Tibial artery (tissue), 4 donors: ENCODE measurements at places on chromosomes 6 and 20.

DNA sequence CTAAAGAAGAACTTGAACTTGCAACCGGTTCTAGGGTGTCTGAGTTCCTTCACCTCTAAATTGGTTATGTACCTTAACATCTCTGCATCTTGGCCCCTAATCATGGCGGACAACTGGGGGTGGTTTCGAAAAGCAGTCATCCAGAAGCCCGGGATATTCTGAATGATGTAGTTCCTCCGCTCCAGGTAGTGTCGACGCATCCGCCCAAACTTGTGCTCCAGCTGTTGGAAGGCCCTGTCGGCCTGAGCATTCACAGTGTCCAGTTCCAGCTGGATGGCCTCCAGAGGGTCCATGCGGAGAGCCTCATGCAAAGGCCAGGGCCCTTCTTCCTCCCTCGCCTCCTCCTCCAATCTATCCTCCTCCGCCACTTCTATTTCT is 887 bp downstream of the TSPYL1 start:
- DNase-seq = peak; percentile 79
- peaks cover 15% of the 10 kb centered on the region for H3K36me3 ChIP-seq
- H3K4me1 ChIP-seq = no peaks in the 10 kb centered on the region
- H3K27ac ChIP-seq = peak overlapping the region; percentile 99
- peak overlapping the region; percentile 85 for H3K4me3 ChIP-seq

GRCh38 chr20:62560162-62560561 is 82.1 kb upstream of the SLCO4A1 start:
- H3K36me3 ChIP-seq = no peaks in the 10 kb centered on the region
- no peak overlapping the region for H3K27ac ChIP-seq
- no peaks in the 10 kb centered on the region for H3K27me3 ChIP-seq
- H3K4me1 ChIP-seq = no peaks in the 10 kb centered on the region
- H3K4me3 ChIP-seq = no peak overlapping the region
- no peak for DNase-seq

DNA sequence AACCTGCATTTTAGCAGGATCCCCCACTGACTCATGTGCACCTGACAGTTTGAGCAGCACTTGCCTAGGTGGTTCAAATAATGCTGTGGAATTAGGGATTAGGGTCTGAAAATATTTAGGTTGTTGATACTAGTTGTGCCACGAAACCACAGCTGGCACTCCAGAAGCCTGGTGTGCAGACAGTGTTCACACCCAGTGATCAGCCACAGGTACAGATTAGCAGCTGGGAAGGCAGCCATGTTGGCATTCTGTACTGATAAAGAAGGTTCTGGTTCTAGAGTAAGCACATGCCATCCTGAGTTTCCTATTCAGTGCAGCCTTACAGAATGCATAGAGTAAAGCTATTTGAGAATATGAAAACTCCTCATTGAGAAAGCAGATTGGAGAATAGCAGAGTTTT is 30.1 kb downstream of the TMEM74B start:
- no peak for DNase-seq
- H3K27ac ChIP-seq = no peak overlapping the region
- peaks cover 32% of the 10 kb centered on the region for H3K36me3 ChIP-seq
- H3K4me3 ChIP-seq = no peak overlapping the region
- no peaks in the 10 kb centered on the region for H3K27me3 ChIP-seq
- H3K4me1 ChIP-seq = no peaks in the 10 kb centered on the region

GRCh38 chr6:13359287-13359686 is 30.9 kb upstream of the TBC1D7 start:
- no peak for DNase-seq
- no peak overlapping the region for H3K27ac ChIP-seq
- no peaks in the 10 kb centered on the region for H3K27me3 ChIP-seq
- H3K4me3 ChIP-seq = no peak overlapping the region

GRCh38 chr6:125315548-125315947 is 13.8 kb upstream of the HDDC2 start:
- peaks cover 5% of the 10 kb centered on the region for H3K4me1 ChIP-seq
- H3K4me3 ChIP-seq = no peak overlapping the region
- H3K36me3 ChIP-seq = no peaks in the 10 kb centered on the region
- H3K27me3 ChIP-seq = no peaks in the 10 kb centered on the region

DNA sequence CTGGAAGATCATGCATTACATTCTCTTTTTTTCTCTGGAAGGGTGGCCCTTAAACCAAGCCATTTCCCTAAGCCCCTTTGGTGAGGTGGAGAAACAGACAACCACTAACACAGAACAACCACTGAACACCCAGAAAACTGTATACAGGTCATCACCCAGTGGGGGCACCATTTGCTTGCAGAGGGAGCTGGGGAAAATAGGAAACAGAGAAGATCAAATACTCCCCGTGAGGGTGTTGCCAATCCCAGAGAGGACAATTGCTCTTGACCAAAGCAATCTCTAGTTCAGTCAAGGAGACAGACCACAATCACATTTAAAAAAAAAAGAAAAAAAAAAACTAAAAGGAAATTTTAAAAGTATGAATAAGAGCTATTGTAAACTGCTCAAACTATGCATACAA is 865 bp upstream of the DAAM2 start:
- H3K27ac ChIP-seq = peak overlapping the region; percentile 86
- no peaks in the 10 kb centered on the region for H3K4me1 ChIP-seq
- DNase-seq = no peak
- H3K27me3 ChIP-seq = no peaks in the 10 kb centered on the region
- peak overlapping the region; percentile 63 for H3K4me3 ChIP-seq

- no peaks in the 10 kb centered on the region for H3K4me1 ChIP-seq
- no peak overlapping the region for H3K27ac ChIP-seq
- H3K4me3 ChIP-seq = no peak overlapping the region
Measured at GRCh38 chr6:5976811-5977210, 29.9 kb downstream of the NRN1 start.

DNA sequence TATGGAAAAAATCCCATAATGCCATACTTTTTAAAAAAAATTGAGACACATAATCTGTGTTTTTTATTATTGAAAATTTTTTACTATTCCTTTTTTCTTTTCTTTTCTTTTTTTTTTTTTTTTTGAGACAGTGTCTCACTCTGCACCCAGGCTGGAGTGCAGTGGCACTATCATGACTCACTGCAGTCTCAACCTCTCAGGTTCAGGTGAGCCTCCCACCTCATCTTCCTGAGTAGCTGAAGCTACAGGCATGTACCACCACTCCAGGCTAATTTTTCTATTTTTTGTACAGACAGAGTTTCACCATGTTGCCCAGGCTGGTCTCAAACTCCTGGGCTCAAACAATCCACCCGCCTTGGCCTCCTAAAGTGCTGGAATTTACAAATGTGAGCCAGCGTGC is 100.4 kb downstream of the AFG1L start:
- no peaks in the 10 kb centered on the region for H3K36me3 ChIP-seq
- no peak overlapping the region for H3K4me3 ChIP-seq
- DNase-seq = no peak
- H3K27ac ChIP-seq = no peak overlapping the region
- H3K27me3 ChIP-seq = no peaks in the 10 kb centered on the region
- no peaks in the 10 kb centered on the region for H3K4me1 ChIP-seq

DNA sequence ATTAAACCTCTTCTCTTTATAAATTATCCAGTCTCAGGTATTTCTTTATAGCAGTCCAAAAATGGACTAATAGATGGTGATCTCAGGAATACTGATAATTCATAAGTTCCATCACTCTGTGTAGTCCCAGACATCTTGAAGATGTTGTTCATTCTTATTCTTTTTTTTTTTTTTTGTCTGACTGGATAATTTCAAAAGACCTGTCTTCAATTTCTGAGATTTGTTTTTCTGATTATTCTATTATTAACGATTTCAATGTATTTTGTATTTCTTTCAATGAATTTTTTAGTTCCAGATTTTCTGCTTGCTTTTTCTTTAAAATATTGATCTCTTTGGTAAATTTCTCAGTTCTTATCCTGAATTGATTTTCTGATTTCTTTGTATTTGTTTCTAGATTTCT is 29.7 kb upstream of the ZNF337 start:
- no peak for DNase-seq
- peaks cover 8% of the 10 kb centered on the region for H3K36me3 ChIP-seq
- no peaks in the 10 kb centered on the region for H3K27me3 ChIP-seq
- H3K4me1 ChIP-seq = no peaks in the 10 kb centered on the region

DNA sequence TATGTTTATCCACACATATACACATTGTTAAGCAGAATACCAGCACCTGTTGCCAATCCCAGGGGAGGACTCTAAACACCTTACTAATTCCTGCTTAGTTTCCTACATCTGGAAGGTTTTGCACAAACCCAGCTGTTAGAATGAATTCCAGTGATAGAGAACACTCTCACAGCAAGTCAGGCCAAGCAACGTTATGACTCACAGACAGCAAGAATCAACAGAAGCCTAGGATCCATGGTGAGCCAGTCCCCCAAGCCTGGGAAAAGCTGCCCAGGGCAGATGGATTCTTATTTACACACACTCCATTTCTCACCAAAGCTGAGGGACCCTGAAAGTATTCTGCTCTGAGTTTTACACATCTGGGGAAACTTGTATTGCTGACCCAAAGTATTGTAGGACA is 291.7 kb downstream of the SLC35F1 start:
- no peaks in the 10 kb centered on the region for H3K36me3 ChIP-seq
- no peaks in the 10 kb centered on the region for H3K4me1 ChIP-seq
- no peak for DNase-seq
- no peaks in the 10 kb centered on the region for H3K27me3 ChIP-seq
- no peak overlapping the region for H3K4me3 ChIP-seq
- H3K27ac ChIP-seq = no peak overlapping the region

DNA sequence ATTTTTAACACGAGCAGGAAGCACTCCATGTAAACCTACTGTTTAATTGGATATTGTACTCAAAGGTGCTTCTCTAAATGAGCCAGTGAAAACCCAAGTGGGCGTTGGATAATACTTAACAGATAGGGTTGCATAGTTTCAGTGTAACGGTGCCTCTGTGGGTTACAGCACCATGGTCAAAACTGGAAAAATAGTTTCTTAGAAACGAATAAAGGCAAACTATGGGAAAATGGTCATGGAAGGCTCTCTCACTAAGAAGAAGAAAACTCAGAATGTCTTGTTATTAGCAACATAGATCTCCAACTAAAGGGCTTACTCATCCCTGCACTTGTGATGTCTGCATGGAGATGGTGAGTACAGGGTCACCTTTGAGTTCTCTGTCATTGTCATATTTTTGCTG is 59.1 kb upstream of the NEDD9 start:
- H3K36me3 ChIP-seq = no peaks in the 10 kb centered on the region
- no peaks in the 10 kb centered on the region for H3K4me1 ChIP-seq
- no peak overlapping the region for H3K4me3 ChIP-seq
- H3K27ac ChIP-seq = no peak overlapping the region
- no peaks in the 10 kb centered on the region for H3K27me3 ChIP-seq
- no peak for DNase-seq

GRCh38 chr6:119006974-119007373 is 71.5 kb downstream of the FAM184A start:
- H3K4me1 ChIP-seq = no peaks in the 10 kb centered on the region
- H3K4me3 ChIP-seq = no peak overlapping the region
- DNase-seq = no peak
- peaks cover 8% of the 10 kb centered on the region for H3K36me3 ChIP-seq
- no peak overlapping the region for H3K27ac ChIP-seq

DNA sequence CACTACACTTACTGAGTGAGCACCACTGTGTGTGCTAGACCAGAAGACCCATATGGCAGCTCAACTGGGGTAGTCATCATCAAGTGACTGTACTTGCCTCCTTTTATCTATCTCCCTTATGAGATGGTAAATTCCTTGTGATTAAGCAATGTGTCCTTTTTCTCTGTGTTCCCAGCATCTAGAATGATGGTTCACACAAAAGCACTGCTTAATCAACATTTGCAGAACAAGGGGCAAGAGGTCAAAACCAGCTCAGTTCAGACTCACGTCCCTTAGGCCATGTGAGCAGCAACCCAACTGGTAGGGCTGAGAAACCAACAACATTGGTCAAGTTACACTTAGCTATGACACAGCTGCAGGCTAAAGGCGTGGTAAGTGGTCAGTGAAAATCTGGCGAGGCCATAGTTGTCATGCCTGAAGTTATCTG is 10.0 kb downstream of the TRAM2 start:
- H3K4me1 ChIP-seq = no peaks in the 10 kb centered on the region
- H3K4me3 ChIP-seq = no peak overlapping the region

GRCh38 chr20:19213946-19214490 is 1.6 kb downstream of the SLC24A3 start:
- H3K36me3 ChIP-seq = no peaks in the 10 kb centered on the region
- H3K27me3 ChIP-seq = no peaks in the 10 kb centered on the region
- H3K4me1 ChIP-seq = peaks cover 58% of the 10 kb centered on the region
- DNase-seq = no peak

DNA sequence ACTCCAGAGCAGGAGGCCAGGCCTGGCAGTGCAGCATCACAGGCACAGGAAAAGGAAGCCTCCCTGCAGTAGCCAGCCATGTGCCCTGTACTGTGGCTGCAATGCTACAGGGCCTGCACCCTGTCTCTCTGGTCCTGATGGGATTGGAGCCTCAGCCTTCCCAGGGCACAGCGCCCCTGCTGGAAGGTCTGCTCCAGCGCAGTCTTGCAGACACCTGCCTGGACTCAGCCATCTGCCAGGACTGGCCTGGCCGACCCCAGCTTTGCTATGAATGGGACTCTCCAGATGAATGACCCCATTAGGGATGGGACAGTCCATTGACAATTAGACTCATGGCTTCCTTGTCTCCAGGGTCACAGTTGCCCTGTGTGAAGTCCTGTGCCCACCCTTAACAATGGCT is 251.6 kb downstream of the ERMARD start:
- H3K4me1 ChIP-seq = no peaks in the 10 kb centered on the region
- H3K36me3 ChIP-seq = no peaks in the 10 kb centered on the region
- H3K27ac ChIP-seq = no peak overlapping the region
- no peak for DNase-seq
- H3K27me3 ChIP-seq = no peaks in the 10 kb centered on the region

DNA sequence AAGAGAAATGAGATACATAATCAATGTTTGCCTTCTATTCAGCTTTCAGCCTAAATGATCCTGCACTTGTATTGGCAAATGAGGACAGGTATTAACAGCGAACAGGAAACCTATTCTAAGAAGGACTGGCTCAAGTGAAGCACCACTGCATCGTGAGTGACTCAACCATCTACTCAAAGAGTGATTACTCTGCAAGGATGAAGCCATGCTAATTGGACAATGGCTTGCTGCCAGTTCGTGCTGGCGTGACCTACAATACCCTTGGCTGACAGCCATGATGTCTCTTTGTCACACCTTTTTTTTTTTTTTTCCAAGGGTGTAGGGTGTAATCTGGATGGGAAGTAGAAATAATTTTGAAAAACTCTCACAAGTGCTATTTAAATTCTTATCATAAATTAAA is 104.9 kb downstream of the GJA10 start:
- no peak for DNase-seq
- no peaks in the 10 kb centered on the region for H3K4me1 ChIP-seq
- H3K36me3 ChIP-seq = no peaks in the 10 kb centered on the region
- no peaks in the 10 kb centered on the region for H3K27me3 ChIP-seq
- H3K27ac ChIP-seq = no peak overlapping the region

DNA sequence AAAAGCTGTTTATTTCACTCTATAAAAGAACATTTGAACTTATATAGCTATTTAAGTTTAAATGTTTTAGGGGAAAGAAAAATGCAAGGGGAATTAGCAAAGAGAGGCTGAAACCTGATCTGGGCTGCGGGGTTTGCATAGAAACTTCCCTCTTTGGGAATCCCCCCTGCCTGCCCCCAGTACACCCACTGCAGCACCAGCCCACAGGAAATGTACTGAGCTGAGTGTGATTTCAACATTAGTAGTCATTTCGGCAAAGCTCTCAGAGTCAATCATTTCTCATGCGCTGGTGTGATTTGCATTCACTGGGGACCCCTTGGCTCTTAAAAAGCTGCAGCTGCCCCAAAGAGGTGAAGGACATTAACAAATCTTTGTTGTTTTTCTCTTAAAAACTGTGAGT is 859.4 kb downstream of the MAFB start:
- no peaks in the 10 kb centered on the region for H3K36me3 ChIP-seq
- DNase-seq = no peak
- H3K27ac ChIP-seq = no peak overlapping the region
- no peaks in the 10 kb centered on the region for H3K27me3 ChIP-seq
